Stimulated activated CD4-positive, alpha-beta T cell treated with anti-CD3 and anti-CD28 coated beads, TNF-alpha, amount 100 ng/mL, for 4 hours (primary cell): ENCODE measurements at places on chromosomes 1 and 21.

- DNase-seq, result no peak
Observed at GRCh38 chr1:226017070-226017469, 17.9 kb upstream of the SDE2 start.

- no peak for DNase-seq
Observed at GRCh38 chr1:37948841-37949240, 2.0 kb upstream of the INPP5B start.

GRCh38 chr1:208054911-208055379 is 144.0 kb upstream of the CD34 start:
- no peak for DNase-seq

- no peak for DNase-seq
Observed at GRCh38 chr1:203185585-203185984, 919 bp downstream of the CHI3L1 start.

DNA sequence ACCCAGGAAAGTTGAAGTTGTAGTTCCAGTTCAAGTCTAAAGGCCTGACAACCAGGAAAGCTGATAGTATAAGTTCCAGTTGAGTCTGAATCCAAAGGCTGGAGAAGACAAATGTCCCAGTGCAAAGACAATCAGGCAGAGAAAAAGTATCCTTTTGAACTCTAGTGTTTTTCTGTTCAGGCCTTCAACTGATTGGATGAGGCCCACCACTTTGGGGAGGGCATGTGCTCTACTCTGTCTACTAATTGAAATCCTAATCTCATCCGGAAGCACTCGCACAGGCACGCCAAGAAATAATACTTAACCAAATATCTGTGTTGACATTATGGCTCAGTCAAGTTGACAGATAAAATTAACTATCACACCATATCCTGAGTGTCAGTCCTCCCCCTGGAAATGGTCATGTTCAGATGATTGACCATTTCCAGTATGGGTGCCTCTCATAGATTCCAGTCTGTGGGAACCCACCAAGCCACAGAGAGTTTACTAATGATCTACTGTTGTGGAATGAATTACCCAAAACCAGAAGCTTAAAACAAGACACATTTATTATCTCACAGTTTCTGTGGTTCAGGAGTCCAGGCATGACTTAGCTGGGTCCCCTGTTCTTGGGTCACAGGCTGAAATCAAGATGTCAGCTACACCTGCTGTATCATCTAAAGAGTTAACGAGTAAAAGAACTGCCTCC is 296.3 kb upstream of the ZP4 start:
- no peak for DNase-seq

DNA sequence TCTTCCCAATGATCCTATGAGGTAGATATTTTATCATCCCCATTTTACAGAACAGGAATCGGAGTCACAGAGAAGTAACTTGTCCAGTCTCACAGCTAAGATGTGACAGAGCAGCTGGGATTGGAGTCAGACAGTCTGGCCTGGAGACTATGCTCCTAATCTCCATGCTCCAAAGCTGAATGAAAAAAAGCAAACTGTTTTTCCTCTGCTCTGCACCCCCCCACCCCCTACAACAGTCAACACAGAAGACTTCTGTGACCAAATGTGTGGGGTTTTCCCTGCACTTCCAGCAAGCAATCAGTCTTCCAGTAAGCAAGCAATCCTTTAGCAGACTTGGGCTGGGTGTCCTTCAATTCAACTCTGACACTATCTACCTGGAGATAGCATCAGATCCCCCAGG is 33.2 kb downstream of the KIRREL1 start:
- DNase-seq, result no peak
